Activated T-cell treated with anti-CD3 and anti-CD28 coated beads for 24 hours (primary cell): ENCODE measurements at places on chromosomes 1 and 21.

DNA sequence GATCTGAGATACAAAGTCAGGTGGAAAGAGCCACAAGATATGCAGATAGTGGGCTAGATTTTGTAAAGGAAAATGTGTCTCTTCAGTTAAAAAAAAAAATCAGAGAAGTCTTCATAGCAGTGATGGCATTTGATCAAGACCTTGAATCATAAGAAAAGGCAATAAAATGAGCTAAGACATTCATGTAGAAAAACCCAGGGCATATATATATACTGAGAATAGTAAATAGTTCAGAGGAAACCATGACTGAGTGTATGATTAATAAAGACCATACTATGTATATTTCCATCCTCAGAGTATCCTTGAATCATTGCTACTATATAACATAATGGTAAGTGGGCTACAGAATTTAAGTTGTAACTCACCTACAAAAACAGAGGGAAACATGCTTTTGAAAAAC, 321.7 kb upstream of the NR5A2 start:
- no peak for DNase-seq

DNA sequence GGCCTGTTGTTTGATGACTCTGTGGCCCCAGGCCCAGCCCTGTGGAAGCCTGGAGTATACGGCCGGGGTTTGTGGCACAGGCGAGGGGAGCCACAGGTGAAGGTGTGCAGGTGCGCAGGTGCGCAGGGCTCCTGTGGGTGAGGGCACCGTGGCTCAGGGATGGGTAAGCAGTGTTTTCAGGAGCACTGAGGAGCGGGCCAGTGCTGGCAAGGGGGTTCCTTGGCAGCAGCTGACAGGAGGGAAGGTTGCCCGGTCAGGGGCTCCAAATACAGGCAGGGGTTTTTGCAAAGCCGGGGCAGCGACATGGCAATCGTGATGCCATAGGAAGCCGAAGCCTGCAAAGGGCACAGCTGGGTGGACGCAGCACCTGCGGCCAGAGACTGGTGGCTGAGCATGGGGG, 20.7 kb downstream of the AGPAT3 start:
- DNase-seq, result no peak

- no peak for DNase-seq
These were observed 139.6 kb upstream of the NRIP1 start for GRCh38 chr21:15204140-15204969.

GRCh38 chr1:181344091-181344490, 139.2 kb upstream of the CACNA1E start:
- DNase-seq, result no peak

DNA sequence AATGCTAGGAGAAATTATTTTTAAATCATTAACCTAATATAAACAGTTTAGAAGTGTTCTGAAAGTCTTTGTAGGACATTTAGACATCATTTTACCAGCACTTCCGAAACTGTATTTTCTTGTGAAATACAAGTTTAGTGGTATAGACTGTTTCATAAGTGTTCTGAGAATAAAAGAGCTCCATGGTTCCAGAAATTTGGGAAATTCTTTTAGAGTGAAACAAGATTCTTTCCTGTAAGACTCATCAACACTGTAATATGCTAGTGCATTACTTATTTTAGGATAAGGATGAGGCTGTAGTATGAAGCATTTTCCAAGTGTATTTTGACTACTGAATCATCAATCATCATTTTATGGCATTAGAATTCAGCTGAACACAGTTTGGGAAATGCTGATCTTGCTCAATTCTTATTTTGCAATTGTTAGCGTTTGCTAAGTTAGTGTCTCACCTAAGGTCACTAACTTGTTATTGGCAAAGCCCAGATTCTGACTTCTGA, 73.4 kb downstream of the CEP350 start:
- DNase-seq, result no peak

GRCh38 chr1:65289449-65289848, 19.9 kb upstream of the DNAJC6 start:
- DNase-seq, result no peak

GRCh38 chr1:52632732-52633290, at the start of gene SHISAL2A:
SHISAL2A (plus strand) TSS chr1:52633168; CDS start chr1:52633494, 326 bp downstream.
- DNase-seq, result peak; percentile 32

DNA sequence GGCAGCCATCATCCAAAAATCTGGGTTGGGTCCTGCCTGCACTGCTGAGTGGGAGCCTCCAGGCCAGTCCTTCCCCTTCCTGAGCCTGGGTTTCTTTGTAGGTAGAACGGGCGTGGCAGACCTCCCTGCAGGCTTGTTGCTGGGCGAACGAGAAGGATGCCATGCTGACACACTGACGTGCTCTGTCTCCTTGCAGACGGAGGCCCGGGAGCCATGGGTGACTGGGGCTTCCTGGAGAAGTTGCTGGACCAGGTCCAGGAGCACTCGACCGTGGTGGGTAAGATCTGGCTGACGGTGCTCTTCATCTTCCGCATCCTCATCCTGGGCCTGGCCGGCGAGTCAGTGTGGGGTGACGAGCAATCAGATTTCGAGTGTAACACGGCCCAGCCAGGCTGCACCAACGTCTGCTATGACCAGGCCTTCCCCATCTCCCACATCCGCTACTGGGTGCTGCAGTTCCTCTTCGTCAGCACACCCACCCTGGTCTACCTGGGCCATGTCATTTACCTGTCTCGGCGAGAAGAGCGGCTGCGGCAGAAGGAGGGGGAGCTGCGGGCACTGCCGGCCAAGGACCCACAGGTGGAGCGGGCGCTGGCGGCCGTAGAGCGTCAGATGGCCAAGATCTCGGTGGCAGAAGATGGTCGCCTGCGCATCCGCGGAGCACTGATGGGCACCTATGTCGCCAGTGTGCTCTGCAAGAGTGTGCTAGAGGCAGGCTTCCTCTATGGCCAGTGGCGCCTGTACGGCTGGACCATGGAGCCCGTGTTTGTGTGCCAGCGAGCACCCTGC, 1.4 kb downstream of the GJA4 start:
- no peak for DNase-seq

DNA sequence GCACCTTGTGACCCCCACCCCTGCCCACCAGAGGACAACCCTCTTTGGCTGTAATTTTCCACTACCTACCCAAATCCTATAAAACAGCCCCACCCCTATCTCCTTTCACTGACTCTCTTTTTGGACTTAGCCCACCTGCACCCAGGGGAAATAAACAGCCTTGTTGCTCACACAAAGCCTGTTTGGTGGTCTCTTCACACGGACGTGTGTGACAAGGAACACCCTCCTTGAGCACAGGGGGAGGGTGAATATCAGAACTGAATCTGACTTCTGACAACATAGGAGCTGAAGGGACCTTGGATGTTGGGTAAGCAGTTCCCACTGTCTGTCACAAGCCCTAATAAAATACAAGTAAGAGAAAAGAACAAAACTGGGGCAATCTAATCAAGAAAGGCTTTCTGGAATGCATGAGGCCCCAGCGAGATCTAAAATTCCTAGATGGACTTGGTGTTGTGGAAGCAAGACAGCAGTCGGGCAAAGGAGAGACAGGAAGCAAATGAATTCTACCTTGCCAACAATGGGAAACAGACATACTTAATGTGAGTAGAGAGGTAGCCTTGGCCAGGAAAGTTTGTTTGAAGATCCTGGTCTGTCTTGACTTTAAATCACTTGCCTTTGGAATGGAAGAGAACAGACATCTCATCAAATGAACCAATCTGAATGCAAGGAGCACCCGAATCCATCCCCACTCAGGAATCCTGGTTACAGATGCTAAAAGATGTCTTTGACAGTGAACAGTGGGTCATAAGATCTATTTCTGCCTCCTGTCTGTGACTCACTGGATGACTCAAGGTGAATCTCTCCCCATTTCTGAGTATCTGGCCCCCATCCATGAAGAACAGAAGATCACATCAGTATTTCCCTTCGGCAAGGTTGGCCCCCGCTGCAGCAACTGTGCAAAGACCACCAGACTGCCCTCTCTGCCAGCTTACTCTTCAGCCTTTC, 53.3 kb downstream of the OLFML3 start:
- DNase-seq, result no peak

DNA sequence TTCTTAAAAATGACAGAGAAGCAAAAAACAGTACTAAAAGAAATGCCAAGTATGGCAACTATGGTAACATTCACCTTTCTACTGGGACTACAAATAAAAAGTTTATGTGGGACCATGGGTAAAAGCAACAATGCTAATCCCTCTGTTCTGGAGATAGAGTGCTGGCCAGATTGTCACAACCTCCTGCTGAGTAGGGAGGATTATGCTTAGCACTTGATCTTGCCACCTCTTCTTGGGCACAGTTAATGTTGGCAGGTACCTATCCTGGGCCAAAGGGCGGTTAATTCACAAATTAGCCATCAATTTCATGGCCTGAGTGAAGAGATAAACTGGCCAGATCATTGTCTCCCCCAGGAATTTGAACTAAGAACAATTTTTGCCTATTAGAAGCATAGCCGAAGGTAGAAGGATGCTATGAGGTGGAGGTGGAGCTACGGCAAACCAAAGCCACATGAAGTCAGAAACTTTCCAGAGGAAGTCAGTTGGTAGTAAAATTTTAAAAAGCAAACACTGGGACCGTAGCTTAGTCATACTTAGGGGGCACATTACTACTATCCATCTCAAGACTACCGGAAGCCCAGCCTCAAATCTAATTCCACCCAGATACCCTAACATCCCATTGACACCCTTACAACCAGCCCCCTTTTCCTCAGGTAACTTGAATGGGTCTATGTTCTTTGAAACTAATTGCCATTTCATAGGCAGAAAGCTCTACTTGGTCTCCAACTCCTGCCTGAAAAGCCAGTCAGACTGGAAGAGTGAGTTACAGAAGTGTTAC, 2.7 kb downstream of the SCYL3 start:
- DNase-seq, result peak; percentile 30

DNA sequence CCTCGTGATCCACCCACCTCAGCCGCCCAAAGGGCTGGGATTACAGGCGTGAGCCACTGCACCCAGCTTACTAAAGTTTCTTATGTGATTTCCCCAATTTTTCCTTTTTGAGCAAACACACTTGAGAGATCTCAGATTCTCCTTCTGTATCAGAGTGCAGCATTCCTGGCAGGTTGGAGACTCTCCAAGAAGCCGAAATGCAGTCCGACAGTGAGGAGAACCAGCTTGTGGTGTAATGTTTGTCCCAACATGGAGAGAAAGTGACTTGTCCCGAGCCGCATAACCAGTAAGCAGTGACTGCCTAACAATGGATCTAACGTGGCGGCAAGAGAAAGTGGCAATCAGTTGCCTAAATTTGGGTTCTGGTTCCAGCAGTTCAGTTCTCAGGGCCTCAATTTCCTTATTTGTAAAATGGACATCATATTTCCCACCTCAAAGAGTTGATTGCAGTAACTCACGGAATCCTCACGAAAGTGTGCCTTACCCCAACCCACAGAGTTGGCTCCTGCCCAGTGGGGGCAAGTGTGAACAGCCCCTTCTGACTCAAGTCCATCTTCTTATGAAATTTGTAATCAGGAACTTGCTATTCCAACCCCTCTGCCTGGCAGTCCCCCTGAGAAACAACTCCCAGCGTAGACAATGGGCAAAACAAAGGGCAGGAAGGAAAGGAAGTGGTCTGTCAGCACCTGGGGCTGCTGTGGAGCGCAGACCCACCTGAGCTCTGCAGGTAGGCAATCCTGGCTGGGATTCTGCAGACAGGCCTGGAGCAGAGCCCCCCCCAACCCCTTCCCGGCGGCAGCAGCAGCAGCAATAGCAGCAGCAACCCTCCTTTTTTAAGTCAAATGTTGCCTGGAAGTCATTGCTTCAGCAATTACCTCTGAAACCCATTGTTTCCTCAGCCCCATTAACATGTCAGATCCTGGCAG, 223.6 kb upstream of the POU3F1 start:
- no peak for DNase-seq

DNA sequence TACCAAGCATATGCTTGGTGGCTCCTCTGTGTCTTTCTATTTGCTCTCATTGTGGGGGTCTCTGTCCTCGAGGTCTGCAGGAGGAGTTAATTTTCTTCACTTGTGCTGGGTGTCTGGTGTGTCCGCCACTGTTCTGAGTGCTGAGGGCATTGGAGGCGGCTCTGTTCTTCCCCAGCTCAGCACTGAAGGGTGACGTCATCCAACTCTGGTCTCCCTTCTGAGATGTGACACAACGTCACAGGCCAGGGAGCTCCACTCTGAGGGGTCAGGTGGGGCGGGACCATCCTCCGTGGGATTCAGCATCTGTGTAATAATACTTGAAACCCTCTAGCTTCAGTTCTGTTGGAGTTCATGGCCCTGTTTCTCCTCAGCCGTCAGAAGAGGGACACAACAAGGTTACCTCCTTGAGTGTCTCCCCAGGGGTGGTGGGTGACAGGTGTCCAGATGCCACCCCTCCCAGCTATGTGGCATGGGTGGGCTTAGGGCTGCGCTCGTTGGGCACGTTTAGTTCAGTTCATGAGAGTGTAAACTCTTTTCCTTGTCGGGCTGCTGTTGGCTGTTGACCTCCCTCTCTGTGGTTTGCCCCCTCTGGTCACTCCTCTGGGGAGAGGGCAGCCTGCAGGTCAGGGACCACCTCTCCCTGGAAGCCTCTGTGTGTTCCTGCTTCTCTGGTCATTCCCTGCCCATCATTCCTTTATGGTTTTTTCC, 3.1 kb downstream of the IBA57 start:
- DNase-seq, result no peak

GRCh38 chr1:112532064-112532463, 23.3 kb downstream of the WNT2B start:
- no peak for DNase-seq

GRCh38 chr1:232880354-232880753, 70.1 kb upstream of the NTPCR start:
- no peak for DNase-seq

GRCh38 chr1:163774401-163774945, 452.7 kb downstream of the NUF2 start:
- DNase-seq, result no peak

GRCh38 chr1:33381977-33382376, 48.9 kb downstream of the PHC2 start:
- DNase-seq, result no peak

GRCh38 chr1:44500181-44501046, 95.4 kb downstream of the RNF220 start:
- no peak for DNase-seq

GRCh38 chr1:47618222-47618720, 180.4 kb downstream of the FOXD2 start:
- no peak for DNase-seq

- no peak for DNase-seq
These were observed 5.1 kb downstream of the IFFO2 start for GRCh38 chr1:18951416-18951815.

DNA sequence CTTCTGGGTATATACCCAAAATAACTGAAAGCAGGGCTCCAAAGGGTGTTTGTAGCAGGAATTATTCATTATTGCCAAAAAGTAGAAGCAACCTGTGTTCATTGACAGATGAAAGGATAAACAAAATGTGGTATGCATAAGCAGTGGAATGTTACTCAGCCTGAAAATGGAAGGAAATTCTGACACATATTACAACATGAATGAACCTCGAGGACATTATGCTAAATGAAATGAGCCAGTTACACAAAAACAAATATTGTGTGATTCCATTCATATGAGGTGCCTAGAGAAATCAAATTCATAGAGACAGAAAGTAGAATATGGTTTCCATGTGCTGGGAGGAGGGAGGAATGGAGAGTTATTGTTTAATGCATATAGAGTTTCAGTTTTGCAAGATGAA, 86.3 kb upstream of the ARTN start:
- no peak for DNase-seq

DNA sequence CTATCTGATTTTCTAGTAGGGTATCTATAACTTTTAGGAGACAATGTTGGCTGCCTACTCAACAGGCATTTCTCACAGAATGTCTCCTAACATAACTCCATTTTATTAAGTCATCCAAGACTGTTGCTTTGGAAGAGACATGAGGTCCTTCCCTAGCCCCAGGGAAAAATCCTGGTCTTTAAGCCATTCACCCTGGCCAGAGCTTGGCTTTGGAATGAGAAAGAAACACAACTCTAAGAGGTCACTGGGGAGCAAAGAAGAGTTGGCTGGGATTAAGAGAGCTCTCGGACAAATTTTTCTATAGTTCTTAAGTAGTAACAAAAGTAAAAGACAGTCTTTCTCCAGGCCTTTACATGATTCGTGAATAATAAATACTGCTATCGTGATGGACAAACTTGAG, 57.9 kb downstream of the PCNX2 start:
- DNase-seq, result no peak
